ENCODE measurements at places on chromosomes 4 and X.

DNA sequence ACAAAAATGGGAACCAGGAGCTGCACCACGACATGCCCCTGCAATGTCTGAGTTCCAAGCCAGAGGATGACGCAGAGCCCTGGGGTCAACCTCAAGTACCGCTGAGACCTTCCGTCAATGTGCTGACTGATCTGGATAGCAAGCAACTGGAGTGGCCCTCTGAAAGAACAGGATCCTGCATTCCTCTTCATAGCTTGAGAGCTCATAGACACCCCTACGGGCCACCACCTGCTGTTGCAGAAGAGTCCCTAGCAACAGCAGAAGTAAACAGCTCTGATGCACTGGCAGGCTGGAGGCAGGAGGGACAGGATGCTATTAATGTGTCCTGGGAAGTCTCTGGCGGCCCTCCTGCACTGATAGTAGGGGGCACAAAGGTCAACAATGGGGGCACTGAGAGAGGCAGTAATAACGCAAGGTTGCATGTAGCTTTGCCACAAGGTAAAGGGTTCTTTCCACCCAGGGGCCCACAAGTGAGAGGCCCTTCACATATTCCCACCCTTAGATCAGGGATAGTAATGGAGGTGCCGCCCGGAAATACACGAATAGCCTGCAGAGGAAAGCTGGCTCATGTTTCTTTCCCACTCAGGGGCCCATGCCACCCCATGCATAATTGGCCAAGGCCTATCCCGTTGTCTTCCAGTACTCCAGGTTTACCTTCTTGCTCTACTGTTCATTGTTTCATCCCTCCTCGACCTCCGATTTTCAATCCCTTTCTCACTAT lies 1.3 kb downstream of the PRR32 start:
- DNase-seq = no peak

GRCh38 chr4:8649631-8650361 lies 57.2 kb downstream of the CPZ start:
- no peak for DNase-seq

DNA sequence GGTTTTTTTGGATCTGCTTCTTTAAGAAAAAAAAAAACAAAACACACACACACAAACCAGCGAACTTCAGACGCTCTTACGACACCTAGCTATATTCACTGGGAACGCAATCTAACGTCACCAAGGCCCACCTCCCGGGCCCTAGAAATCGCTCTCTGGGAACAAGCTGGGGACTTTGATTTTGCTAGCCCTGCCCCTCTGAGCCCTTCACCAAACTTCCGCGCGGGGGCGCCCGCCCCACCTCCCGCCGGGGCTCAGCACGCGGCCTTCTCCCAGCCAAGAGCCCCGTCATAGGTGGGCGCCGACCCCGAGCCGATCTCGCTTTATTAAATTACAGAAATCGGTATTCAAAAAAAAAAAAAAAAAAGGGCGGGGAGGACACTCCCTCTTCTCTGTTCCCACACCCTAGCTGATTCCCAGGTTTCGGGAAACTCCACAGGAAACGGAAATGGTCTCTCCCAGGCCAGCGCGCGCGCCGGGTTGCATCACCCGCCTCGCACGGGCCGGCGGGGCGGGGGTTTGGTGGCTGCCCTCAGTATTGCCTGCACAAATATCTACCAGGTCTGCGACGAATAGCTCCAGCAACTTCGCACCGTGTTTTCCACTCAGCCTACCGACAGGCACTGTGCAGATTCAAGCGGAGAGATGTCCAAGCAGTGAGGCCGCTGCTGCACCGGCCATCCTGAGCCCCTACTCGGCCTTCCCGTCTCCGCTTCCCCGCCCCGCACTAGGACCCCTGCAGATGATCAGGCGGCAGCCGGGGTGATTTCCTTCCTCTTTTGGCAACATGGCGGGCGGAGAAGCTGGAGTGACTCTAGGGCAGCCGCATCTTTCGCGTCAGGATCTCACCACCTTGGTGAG lies at the start of gene EIF2S3:
TSS of gene EIF2S3 (plus strand) at position 775 of the 861 bp plus-strand sequence. CDS start at position 788, 13 bp downstream.
- DNase-seq = peak; percentile 89

- DNase-seq = peak; percentile 50
These were observed 350.9 kb downstream of the MID1IP1 start for GRCh38 chrX:39152106-39152649.

DNA sequence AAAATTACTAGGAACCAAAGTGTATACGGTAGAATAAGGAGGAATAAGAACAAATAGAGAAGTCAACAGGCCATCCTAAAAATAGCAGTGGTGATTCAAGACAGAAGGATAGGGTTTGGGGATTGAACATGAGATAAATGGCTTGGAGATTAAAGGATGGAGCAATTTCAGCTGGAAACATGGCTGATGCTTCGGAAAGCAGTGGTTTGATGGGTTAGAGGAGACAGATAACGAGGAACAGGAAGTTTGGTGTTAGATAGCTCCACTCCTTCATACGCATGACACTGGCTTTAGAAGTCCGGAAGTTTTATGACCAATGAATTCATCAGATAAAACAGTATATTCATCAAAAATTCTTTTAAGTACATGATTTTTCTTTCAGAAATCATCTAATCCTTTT lies 70.8 kb upstream of the GALNTL6 start:
- no peak for DNase-seq

DNA sequence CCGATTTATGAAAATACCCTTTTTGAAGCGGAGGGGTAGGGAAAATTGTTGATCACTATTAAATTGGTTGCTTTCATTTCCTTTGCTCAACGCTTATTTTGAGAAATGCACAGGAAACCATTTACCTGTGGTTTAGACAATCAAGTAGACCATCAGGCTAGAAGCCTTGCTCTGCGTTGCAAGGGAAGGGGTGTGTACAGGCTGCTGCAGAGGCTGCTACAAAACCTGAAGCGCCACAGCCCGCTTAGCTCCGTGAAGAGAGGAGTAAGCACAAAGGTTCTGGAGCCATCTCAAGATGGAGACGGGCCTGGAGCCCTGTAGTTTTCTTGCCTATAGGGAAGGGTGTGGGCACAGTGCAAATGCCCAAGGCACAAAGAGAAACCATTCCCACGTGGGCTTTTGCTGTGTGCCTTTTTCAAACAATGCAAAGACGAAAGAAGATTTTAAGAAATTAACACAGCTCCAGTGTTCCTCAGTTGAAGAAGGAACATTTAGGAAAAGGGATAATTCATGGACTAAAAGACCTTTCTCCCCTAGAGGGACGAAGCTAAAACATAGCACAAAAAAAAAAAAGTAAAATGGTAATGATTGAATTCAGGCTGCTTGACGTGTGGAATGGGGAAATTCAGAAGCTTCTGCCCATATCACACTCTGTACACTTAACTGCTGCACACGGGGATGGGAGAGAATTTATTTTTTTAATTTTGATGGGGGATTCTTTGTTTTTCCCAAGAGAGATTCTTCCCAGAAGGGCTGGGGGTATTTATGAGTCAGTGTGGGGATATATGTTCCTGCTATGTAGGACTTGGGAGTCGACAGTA lies 3.5 kb downstream of the TMSB4X start:
- DNase-seq = peak; percentile 53

- DNase-seq = no peak
These were observed 73.2 kb downstream of the CBLL2 start for GRCh38 chrX:22345884-22346283.

DNA sequence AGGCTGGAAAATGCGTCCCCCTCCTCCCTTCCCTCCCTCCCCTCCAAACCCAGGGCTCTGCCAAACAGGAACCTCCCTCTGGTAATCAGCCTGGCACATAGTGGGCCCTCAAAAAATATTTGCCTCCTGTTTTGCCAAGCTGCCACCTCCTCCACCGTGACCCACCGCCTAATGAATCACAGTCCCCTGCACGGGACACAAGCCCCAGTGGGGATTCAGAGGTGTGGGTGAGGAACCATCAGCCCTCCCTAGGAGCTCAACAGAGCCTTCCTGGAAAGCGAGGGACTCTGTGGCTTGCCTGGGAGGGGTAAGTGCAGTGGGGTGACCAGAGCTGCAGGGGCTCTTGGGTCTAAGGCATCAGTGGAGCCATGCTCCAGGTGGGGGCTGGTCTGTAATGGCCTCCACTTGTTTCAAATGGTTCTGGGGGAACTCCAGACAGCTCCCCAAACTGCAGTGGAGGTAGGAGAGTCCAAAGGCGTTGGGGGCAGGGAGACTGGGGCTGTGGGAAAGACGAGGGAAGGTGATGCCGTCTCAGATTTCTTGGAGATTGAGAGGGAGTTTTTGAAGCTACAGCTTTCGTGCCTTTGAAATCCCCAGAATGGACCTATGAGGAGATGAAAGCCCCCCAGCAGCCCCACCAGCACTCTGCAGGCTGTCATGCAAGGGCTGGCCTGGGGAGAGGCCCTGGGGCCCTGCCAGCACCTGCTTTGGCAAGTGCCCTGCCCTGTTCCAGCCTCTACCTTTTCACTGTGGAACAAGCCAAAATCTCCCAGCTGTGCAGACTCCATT lies 1.0 kb upstream of the PPP2R2C start:
- no peak for DNase-seq

DNA sequence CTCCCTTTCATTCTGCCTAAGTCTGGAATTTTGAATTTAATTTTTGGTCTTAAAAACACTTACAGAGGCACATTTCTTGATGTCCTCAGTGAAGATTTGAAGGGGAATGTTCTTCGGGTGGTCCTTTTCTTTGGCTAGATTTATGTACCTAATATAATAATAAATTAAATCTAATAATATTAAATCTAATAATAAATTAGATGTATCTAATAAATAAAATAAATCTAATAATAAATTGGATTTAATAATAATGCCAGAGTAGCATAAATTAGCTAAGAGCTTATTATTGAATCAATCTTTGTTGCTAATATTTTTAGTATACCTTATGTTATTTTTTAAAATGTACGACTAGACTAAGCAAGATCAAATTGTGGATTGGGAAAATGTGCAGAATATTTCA lies 39.8 kb downstream of the MAD2L1 start:
- DNase-seq = no peak

DNA sequence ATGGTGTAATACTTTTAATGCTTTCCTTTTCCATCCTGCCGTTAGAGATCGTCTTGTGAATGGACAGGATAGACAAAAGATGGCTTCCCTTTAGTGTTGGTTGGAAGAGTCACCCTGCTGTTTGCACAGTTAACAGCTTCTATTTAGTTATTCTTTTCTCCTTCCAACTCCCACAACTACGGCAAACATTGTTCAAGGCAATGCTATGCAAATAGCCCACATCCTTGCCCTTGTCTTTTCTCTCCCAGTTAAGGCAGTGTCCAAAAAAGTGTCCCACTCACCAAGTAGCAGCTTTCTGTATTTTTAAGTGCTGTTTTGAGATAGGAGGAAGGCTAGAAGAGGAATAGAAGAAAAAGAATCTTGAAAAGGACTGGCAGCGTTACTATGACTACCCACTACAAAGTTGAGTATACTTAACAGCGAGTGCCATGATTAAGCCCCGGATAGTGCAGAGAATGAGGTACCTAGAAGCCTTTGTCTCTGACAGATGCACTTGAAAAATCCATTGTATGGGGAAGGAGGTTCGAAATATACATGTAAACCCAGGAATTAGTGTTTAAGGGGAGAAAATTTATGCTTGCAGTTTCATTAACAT lies 12.1 kb upstream of the RUFY3 start:
- no peak for DNase-seq

DNA sequence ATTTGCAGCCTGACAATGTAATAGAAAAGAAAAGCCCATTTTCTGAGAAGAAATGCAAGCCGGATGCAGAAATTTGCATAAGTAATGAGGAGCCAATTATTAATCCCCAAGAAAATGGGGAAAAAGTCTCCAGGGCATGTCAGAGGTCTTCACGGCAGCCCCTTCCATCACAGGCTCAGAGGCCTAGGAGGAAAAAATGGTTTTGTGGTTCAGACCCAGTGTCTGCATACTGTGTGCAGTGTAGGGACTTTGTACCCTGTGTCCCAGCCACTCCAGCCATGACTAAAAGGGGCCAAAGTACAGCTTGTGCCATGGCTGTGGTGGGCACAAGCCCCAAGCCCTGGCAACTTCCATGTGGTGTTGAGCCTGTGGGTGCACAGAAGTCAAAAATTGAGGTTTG lies 92.2 kb downstream of the SH3BGRL start:
- DNase-seq = no peak

DNA sequence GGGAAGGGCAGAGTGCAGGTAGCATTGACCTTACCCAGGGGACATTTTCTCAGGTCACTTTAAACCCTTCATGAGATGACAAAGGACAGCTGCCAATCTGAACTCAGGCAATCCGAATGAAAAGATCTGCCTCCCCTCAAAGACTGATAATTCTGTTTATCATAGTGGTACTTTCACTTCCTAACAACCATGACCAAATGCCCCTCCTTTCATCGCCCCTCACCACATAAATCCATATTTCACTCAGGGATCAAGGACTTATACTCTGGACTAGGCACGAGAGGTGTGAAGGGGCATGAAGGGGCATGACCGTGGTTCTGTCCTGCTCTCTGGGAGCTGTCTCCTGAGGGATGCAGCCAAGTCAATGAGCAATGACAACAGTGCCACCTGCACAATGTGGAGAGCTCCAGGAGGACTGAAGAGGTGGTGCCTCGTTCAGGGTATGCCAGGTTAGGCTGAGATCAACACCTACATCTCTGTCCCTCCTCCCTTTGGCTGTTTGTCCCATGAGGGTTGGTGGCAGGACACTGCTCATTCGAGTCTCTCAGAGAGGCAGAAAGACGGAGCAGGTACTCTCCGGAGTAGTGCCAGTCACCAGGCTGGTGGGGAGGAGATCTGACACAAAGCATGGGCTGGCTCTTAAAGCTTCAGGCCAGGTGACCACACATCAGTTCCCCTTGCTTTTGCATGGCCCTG lies 12.5 kb downstream of the HS3ST1 start:
- DNase-seq = no peak

- DNase-seq = peak; percentile 55
These were observed 637 bp downstream of the MAMLD1 start for GRCh38 chrX:150363561-150364346.

DNA sequence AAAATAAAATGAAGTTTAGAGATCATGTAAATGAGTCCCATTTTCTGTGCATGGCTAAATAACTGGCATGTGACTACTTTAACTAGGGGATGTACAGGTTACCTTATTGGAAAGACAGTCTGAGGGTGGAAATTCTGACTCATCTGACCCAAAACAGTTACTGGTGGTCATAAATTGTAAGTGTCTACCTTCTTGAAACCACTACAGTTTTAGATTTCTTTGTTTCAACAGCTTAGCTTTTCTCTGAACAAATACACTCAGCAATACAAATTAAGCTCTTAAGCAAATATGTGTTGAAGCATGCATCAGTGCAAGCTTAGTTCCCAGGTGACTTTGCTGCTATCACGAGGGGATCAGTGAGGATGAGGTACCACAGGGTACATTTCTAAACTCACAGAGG lies 60.7 kb upstream of the PGM2 start:
- no peak for DNase-seq

DNA sequence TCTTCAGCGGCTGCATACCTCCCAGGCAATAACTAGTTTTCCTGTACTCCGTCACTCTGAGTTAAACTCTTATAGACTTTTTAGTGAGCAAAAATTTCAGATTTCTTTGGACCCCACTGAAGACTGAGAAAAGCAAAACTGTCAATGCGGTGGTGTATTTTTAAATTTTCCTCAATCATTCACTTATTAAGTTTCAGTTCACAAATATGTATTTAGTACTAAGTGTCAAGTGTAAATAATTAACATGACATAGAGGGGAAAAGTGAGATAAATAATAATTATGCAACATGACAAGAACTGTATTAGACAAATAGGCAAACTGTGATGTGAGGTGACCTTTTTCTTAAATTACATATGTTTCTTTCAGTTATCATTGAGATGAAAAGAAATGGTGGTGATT lies 124.4 kb downstream of the NAF1 start:
- DNase-seq = no peak

GRCh38 chr4:41741354-41741753 lies 7.2 kb downstream of the PHOX2B start:
- DNase-seq = no peak

Data from right forelimb (tissue), 1 donor.